ENCODE measurements at places on chromosomes 5 and 9.

DNA sequence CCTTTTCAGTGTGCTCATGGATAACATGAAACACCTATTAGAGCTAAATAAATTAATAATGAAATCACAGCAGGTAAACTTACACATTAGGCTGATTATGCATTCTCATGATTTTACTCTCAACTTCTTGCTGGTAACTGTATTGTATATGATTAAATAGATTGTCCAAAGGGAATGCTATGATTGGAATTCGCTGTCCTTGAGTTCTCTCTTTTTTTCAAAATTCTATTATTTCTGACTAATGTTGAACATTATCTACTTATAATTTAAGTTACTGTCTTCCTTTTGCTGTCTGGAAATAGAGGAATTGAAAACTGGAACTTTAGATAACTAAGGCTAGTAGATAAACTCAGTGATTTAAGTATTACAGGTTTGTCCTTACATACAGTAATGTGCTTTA is 13.1 kb downstream of the CENPH start:
- no peak for DNase-seq

GRCh38 chr5:178695556-178695955 is 34.9 kb downstream of the ZNF354A start:
- DNase-seq, result no peak

DNA sequence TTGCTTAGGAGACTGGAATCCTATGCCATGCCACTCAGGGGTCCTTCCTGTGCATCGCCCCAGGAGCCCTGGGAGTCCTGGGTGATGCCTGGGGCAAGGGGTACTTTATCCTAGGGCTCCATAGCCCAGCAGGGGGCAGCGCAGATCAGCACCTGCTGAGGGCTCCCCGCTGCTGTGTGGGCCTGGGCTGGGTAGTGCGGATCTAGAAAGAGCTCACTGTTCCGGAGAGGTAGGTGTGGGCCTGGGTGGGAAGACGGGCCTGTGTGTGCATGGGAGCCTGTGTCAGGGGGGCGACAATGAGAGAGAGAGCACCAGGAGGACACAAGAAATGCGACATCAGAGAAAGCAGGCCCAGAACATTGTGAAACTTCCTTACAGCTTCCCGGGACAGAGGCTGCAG is 11.4 kb upstream of the DAB2IP start:
- DNase-seq, result no peak

GRCh38 chr5:1918488-1919208 is 35.9 kb upstream of the IRX4 start:
- DNase-seq, result no peak

DNA sequence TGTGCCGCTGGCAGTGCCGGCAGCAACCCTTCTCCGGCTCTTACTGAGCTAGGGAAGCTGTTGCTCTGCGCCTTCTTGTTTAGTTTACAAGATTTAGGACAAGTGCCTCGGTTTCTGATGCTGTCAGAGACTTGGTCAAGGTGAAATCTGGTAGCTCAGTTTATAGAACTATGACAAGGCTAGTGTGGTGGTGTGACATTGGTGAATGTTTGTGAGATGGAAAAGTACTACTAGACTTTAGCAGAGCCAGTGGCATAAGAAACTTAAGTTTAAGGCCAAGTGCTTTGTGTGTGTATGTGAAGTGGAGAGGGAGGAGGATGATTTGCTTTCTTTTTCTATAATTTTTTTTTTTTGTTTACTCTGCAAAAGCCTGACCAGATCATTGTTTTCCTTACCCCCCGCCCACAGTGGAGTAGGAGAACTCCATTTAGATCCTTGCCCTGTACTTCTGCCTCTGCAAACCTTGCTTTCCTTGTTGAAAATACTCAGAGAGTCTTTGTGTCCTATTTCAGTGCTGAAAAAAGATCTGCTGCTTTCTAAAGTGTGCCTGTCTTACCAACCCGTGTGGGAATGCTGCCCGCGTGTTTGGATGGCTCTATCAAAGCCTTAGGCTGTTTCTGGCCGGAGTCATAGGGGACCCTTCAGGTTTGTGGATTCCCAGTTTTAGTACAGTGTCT is 75.9 kb downstream of the TRIO start:
- DNase-seq, result no peak

DNA sequence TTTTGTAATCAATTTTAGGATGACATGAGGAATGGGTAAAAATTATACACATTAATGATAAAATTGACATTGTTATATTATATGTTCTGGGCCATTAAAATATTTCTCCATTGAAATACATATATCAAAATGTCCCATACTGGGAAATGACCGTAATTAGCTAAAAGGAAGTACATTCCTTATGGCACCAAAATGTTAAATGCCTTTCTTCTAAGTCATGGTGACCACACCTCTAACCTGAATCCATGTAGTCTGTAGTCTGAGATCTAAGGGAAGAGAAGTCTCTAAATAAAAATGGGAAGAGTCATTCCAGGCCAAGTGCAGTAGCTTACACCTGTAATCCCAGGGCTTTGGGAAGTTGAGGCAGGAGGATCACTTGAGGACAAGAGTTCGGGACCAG is 10.0 kb upstream of the GDA start:
- no peak for DNase-seq

GRCh38 chr9:75086541-75087288 is 1.2 kb downstream of the NMRK1 start:
- no peak for DNase-seq

GRCh38 chr9:86703346-86703745 is 244.0 kb downstream of the GAS1 start:
- no peak for DNase-seq

- DNase-seq, result no peak
Observed at GRCh38 chr5:59608745-59609144, 284.8 kb downstream of the PDE4D start.

DNA sequence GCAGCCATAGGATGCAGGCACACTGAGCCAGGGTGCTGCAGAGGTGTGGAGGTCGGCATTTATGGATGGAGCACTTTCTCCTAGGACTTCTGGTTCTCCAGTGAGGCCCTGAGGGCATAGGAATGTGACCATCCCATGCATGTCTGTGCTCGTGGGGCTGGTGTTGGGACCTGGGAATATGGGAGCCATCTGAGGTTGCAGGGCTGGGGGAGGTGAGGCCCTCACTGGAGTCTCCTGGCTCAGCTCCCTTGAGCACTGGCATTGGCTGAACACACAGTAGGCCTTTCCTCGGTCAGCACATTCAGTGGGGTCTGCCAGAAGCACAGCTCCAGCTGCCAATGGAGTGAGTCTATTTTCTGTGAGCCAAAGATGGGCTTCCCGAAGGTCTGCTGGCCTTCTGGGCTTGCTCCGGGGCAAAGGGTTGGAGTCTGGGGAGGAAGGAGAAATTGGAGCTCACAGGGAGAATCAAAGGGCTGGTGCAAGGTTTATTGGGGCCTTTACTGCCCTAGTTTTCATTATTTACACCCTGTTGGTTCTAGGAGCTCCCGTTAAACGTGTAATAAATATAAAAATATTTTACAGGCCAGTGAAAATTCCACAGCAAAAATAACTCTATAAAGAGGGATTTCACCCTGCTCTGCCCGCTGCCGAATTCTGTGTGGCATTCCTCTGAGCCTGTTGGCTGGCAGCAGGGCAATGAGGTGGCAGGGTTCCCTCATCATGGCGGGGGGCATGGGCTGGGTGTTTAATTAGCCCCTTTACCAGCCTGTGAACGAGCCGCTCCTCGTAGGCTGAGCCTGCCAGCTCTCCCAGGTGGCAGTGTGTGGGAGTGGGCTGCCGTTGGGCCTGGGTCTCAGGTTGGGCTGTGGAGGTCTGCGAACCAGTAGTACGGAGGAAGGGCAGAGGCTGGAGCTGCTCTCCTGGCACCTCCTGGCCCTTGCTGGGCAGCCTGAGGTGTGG is 31.6 kb upstream of the PITX1 start:
- no peak for DNase-seq

DNA sequence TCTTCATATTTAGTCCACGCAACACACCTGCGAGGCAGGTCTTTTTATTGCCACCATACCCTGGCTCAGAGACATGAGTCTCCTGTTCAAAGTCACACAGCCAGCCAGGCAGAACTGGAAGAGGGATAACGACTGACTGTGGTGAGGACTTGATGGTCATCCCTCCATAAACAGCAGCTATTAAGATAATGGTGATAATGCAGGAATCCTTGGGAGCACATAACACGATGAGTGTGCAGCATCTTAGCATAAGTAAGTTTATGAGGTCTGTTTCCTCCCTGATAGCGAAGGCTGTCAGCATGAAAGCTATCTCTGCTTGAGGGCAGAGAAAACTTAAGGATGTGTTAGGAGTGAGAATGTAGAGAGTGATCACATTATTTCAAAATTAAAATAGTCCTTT is 30.9 kb downstream of the KCTD16 start:
- no peak for DNase-seq

DNA sequence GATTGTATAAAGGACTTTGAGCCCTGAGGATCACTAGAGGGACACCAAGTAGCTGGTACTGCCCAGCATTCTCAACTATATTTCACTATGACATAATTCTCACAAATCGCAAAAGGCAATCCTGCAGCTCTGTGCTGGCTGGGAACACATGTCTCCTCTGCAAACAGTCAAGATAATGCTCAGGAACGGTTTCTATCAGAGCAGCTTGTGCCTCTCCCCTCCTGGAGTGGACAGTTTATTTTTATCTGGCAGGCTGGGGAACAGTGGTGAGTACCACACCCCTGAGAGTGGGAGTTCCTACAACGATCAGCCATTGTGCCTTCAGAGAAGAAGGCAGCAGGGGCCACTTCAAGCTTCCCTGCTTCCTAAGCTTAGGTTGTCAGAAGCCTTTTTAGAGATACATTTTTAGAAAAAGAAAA is 65.8 kb downstream of the ERAP1 start:
- no peak for DNase-seq

- DNase-seq, result no peak
Observed at GRCh38 chr5:103019804-103020203, 100.1 kb downstream of the GIN1 start.

DNA sequence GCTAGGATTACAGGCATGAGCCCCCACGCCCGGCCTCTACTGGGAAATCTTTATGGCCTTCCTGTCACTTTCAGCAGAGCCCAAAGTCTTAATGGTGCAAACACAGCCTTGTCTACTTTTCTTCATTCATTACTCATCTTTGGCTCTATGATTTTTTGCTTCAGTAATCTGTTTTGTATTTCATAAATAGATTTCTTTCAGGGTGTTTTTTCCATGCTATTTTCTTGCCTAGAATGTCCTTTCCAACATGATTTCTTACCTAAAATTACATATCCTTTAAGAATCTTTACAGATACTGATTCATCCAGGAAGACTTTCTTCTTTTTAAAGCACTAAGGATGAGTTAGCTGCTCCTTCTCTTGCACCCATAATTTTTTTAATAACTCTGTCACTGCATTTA is 213.0 kb downstream of the TAF11L14 start:
- DNase-seq, result no peak

- DNase-seq, result no peak
Observed at GRCh38 chr9:101718192-101718591, 20.3 kb downstream of the GRIN3A start.

DNA sequence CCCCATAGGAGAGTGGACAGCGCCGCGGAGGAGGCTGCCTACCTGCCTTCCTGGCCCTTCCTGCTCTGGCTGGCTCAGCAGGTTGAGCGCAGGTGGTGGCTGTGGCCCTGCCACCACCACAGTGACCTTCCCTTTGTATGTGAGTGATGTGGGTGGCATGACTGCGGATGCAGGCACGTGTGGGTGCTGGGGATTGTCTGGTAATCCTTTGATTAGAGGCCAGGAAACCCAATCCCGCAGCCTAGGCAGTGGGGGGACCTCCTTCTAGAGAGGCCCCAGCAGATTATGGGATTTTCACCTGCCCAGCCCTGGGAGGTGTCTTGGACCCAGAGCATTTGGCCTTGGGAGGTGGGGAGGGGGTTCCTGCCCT is 16.5 kb downstream of the RXRA start:
- no peak for DNase-seq

DNA sequence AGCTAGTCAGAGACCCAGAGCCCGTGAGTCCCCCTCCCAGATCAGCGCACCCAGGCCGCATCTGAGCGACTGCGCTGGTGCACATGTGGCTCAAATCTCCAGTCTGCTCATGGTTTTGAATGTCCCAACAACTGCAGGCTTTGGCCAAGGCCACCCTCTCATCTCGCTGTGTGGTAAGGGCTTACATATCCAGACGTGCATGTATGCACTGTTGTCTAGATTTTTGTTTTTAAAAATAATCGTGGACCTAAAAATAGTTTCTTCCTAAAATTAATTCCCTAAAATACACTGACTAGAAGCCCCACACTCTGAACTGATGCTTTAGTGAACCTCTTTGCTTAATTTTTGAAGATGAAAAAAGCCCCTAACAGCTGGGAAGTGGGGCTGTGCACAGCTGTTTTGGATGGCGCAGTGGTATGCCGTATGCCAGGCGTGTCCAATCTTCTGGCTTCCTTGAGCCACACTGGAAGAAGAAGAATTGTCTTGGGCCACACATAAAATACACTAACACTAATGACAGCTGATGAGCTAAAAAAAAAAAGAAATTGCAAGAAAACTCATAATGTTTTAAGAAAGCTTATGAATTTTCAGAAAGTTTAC is 143.0 kb upstream of the LHFPL2 start:
- no peak for DNase-seq

DNA sequence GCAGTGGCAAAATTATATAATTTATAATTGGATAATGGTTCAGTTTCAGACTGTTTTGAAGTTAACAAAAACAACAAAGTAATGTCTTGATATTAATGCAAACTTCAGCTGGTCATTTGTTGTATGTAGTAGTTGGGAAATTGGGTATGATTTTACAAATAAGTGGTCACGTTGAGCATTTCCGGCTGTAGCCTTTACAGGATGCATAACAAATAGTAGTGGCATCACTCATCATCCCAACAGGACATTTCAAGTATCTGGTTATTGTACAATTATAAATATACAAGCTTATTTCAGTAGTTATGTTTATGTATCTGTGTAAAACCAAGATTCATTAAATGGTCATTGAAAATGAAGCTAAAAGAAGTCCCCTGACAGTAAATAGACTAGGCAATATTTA is 72.9 kb downstream of the SMIM15 start:
- no peak for DNase-seq

- DNase-seq, result no peak
Observed at GRCh38 chr5:137891849-137892248, 2.6 kb downstream of the PKD2L2 start.

DNA sequence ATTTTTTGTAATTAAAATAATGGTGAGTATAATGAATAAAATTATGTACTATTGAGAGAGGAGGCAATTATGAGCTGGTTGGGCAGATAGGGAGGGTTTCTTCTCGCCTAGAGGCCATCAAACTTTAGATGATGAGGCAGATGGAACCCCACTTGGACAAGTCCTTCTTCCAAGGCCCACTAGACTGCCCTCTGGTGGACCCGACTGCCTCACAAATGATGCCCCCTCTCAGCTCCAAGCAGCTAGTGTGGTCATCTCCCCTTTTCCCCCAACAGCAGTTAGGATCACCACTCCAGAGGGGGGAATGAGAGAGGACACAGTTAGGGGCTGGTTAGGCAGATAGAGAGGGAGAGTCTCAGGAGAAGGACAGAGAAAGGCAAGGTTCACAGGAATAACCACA is 348.0 kb upstream of the CDH18 start:
- no peak for DNase-seq
